Hematopoietic multipotent progenitor cell treated with erythropoietin and hydrocortisone succinate and interleukin-3 and kit ligand, for 4 days (in vitro differentiated cells): ENCODE measurements at places on chromosomes 2 and 18.
A peak's percentile ranks its signal among the peaks of the same experiment; 100 is the strongest.

DNA sequence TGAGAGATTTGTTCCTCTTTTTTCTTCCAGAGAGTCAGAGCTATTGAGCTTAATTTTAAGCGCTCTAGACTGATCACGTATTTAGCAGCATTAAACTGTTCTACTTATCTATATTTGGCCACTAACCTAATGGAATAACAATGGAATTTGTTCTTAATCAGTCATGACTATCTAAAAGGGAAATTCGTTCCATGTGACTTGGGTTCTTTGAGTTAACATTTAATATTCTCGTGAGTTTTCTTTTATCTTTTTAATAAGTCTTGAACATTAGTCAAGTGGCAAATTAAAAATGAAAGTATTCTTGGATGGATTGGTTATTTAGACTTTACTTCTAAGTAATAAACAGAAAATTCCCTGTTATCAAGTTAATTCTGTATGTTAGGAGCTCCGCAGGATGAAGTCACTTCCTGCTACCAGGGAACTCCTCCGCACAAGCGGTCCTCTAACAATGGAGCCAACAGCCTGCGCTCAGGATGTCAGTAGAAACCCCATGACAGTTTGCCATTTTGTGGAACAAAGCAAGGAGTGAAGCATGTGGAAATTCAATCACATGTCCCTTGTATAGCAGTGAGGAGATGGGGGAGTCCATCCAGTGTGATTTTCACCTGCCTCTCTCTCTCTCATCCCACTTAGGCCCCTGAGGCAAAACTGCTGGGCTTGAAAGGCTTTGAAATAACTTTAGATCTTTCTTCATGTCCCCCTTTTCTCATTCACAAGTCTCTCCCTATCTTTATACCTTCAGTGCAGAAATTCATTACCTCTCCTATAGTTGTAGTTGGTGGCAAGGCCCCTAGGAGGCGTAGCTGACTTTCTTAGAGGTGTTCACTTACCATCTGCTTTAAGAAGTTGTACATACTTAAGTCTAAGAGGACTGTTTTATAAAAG is 138.1 kb downstream of the WDR7 start:
- DNase-seq = peak; percentile 57

DNA sequence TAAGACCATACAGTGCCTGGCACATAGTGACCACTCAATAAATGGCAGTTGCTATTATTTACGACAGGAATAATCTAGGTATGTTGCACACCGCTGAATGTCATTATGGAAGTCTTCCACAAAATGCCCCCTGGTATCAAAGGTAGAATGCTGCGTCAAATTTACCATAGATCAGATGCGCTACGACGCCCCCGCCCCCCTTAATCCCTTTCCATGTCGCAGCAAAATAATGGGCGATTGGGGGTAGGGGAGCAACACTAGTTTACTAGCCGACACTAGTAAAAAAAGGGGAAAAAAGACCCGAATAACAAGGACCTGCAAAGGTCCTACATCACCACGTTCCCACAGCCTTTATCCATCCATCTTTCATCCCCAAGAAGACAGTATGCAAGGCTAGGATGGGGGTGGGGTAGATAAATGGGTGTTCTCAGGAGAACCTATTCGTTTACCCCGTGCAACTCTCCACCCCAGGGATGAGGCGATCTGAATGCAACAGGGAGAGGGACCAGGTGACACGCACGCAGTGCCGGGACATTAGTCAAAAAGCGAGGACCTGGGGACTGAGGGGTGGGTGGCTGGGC is 455 bp downstream of the PREPL start:
- peak; percentile 60 for DNase-seq

- peak; percentile 79 for DNase-seq
Observed at GRCh38 chr2:185291035-185291647, 447.5 kb upstream of the FSIP2 start.

GRCh38 chr18:9734189-9734588 is 26.1 kb downstream of the RAB31 start:
- peak; percentile 20 for DNase-seq

DNA sequence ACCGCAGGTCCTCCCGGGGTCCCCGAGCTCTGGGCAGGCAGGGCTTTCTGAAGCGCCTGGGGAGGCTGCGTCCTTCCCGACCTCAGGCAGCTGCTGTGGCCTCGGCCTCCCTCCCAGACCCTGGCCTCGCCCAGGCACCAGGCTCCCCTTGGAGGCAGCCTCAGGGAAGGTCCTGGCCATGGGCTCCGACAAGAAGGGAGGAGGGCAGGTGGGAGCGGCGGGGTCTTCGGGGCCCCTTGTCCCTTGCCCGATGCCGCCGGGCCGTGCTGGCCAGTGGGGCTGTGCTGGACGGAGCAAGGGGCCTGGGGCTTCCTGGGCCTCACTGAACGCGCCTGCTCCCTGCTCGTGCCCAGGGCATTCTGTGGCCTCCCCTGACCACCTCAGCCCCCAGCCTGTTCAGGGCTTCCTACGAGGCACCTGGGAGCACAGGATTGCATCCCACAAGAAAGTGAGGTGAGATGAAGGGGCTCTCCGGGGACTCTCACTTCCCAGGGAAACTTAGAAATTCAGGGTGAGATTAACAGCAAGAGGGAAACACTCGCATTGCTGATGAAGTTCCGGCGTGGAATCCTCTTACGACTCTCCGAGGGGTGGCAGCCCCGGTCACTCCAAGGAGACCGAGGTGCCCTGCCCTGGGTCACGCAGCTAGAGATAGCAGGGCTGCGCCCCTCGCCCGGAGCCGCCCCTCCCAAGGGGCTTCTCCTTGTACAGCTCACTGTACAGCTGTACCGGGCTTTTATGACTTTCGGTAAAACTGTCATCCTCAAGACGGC is 778 bp downstream of the MFSD2B start:
- DNase-seq = peak; percentile 54

GRCh38 chr2:177952151-177952550 is 120.4 kb downstream of the PDE11A start:
- no peak for DNase-seq

DNA sequence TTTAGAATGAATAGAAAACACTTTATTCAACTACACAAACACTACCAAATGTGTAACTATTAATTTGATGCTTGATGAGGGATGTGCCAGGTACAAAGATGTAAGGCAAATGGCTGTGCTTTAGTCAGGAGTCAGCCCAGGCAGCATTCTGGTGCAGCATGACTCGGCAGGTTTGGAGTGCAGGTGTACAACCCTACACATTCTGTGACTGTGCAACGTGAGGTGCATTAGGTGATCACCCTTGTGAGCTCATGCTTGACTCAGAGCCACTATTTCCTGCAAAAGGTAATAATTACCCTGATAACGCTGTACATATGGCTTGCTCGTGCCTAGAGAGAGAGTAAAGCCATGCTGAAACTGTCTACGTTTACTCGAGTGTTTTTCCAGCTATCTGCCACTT is 288.7 kb upstream of the DSEL start:
- DNase-seq = no peak

GRCh38 chr18:52311331-52311730 is 28.7 kb upstream of the DCC start:
- no peak for DNase-seq

DNA sequence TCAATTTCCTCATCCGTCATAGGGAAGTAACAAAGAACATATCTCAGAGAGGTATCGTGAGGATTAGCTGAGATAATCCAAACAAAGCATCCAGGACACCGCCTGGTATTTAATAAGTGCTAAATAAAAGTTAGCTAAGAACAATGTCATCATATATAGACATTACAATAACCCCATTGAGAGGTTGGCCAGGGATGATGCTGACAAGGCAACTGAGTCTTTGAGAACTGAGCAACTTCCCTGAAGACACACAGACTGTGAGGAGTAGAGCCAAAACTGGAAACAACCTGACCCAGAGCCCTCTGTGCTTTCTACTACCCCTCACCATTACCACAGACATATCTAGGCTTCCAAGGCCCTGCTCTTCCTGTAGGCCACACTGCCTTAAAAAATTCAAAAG is 1.6 kb upstream of the DCTN1 start:
- no peak for DNase-seq

DNA sequence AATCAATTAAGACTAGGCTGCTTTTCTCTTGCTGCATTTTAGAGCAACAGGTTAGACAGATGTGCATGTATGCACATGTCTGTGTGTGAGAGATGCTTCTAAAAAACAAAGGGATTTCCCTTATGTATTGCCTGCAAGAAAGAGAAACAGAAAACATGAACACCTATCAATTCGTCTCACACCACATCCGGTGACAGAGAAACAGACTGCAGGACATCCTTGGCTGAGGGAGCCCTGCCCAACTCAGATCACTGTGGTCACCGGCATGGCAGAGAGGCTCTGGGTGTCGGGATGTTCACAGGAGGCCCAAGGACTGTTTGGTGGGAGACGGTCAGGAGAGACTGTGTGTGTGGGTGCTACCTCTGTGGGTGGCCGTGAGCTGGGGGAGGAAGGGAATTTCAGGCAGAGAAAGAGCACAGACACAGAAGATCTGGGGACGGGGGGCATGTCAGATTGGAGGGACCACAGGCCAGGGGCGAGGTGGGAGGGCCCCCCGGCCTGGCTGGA is 24.9 kb downstream of the FHL2 start:
- no peak for DNase-seq

GRCh38 chr2:196168181-196168580 is 3.2 kb downstream of the STK17B start:
- DNase-seq = peak; percentile 43

- DNase-seq = no peak
Observed at GRCh38 chr2:172658945-172659344, 76.7 kb upstream of the RAPGEF4 start.

GRCh38 chr2:43076676-43077075 is 149.7 kb downstream of the ZFP36L2 start:
- no peak for DNase-seq

GRCh38 chr2:240869956-240870875 is 1.6 kb downstream of the AGXT start:
- DNase-seq = no peak

- DNase-seq = no peak
Observed at GRCh38 chr2:203830304-203831055, 37.1 kb upstream of the CTLA4 start.

- no peak for DNase-seq
Observed at GRCh38 chr2:191360918-191361317, 115.7 kb downstream of the MYO1B start.

- peak; percentile 45 for DNase-seq
Observed at GRCh38 chr2:69624131-69624530, 19.4 kb downstream of the AAK1 start.

GRCh38 chr2:113112441-113112840 is 15.0 kb upstream of the IL1RN start:
- DNase-seq = no peak

GRCh38 chr2:106789185-106789584 is 96.8 kb downstream of the ST6GAL2 start:
- peak; percentile 13 for DNase-seq

DNA sequence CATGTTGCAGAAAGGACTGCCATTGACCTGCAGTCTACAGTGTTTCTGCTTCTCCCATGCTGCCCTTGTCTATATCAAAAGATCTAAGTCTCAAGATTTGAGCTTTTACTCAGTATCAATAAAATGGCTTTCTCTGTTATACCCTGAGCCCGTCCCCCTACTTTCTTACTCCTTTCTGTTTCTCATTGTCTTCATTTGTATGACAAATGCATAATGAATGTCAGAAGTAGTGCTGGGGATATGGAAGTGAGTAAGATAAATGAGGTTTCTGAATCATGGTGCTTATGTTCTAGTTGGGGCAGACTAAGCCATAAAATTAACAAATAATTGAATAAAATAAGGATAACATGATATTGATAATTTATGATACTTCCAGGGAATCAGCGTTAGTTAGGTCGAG is 128.6 kb downstream of the PARD3B start:
- no peak for DNase-seq

DNA sequence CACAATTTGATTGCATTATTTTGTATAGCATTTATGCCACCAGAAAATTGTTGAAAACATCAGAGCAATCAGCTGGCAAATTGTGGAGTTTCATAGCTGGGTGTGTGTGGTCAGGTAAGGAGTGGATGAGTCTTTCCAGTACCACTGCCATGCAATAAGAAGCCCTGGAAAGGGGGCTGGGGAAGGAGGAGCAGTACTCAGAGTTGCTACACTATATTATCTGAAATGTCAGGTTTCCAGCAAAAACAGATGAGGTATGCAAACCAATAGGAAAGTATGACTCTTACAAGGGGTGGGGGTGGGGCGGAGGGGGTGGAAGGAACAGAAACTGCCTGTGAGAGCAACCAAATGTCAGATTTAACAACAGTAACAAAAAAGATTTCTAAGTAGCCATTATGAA is 112.2 kb downstream of the SOS1 start:
- DNase-seq = no peak

GRCh38 chr2:162085090-162085891 is 11.3 kb upstream of the DPP4 start:
- no peak for DNase-seq

DNA sequence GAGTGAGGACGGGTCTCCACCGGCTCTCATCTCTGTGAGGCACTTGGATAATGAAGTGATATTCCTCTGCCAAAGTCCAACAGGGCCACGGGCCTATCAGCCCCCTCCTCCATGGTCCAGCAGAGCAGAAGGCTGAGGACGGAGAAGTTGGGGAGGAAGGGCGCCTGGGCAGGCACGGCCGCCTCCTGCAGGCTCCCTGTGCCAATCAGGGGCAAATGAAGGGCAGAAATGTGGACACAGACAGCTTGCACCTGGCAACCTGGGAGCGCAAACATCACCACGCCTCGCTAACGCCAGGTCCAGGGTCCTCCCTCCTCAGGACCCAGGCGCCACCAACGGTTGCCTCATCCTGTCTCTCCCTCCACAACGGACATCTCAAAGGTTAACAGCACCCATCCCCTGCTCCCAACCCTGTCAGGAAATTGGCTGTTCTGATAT is 24.3 kb downstream of the SMAD7 start:
- no peak for DNase-seq
